Body of pancreas (tissue), 4 donors: ENCODE measurements at places on chromosomes 7 and 10.

DNA sequence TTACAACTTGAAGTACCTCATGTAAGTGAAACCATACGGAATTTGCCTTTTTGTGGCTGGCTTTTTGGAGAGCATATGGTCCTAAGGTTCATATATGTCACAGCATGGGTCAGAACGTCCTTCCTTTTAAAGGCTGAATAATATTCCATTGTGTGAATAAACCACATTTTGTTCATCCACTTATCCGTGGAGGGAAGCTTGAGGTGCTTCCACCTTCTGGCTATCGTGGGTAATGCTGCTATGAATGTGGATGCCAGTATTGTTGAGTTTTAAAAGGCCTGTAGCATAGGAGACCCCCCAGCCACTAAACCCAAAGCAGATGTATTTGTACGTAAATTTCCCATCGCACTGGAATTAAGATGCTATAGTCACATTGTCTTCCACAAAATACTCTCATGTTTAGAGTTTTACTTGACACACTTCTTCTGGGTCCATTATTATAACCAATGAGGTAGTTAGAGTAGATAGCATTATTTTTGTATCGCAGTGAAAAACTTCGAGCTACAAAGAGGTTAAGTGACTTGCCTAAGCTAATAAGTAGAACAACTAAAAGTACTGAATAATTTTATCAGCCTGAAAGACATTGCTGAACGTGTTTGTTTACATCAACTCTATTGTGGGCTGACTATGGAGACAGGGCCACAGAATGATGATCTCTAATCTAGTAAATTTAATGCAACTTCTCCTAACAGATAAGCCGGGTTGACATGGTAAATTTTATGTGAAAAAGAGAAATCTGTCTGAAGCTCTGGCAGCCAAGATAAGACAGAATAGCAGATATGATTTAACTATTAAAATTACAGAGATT, 183.0 kb upstream of the CTBP2 start:
- DNase-seq = no peak

DNA sequence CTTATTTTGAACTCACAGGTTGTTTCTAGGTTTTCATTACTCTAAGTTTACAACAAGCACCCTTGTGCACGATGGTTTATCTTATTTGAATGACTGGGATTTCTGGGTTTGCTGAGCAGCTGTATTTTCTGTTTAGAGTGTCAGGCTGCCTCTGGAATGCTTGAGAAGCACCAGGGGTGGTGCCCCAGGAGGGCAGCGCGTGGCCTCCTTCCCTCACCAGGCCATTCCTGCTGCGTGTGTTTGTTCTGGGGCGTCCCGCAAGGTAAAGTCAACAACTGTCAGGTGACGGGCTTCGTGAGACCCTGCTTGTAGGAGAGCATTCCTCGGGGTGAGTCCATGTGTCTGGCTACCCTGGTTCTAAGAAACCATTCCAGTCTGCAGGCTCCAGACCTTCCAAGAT, 54.9 kb downstream of the FAM171A1 start:
- peak; percentile 13 for DNase-seq

GRCh38 chr7:142584765-142585164, 164.5 kb upstream of the PRSS1 start:
- no peak for DNase-seq

DNA sequence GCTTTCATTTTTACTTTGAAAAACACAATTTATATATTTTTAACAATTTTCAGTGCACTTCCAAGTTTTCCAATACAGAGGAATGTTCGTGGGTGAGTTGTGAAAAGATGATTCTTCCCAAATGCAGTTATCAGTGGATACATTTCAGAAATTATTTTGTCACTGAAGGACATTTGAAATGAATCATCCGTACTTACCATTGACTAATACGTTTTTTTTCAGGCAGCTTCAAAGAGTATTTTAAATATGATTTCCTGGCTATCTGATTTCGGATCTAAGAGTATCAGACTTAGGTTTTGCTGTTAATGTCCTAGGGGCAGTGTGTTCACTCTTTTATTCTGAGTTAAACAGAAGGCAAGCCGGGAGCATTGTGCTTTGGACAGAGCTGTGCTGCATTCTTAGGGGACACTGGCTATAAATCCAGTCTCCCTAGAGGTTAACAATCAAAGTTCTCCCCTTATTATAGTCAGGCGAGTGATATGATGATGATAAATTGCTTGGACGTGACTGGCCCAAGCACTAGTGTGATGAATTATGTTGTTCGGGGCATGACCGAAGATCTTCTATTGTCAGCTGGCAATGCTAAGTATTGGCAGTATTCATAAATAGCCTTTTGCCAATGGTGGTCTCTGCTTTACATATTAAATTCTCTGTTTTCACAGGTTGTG, 4.5 kb downstream of the PTER start:
- DNase-seq = no peak

- DNase-seq = peak; percentile 51
Measured at GRCh38 chr7:90412458-90413184, 9.4 kb downstream of the CLDN12 start.

GRCh38 chr7:27073076-27073475, 22.7 kb downstream of the HOXA1 start:
- no peak for DNase-seq

DNA sequence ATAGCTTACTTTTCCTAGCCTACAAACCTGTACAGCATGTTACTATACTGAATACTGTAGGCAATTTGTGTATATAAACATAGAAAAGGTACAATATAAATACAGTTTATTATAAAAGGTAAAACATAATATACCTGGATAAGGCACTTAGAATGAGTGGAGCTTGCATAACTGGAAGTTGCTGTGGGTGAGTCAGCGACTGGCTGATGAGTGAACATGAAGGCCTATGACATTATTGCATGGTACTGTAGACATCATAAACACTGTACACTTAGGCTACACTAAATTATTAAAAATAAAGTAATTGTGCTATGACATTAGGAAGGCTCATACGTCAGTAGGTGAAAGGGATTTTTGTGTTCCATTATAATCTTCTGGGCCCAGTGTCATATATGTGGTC, 228.8 kb downstream of the HDAC9 start:
- DNase-seq = no peak

DNA sequence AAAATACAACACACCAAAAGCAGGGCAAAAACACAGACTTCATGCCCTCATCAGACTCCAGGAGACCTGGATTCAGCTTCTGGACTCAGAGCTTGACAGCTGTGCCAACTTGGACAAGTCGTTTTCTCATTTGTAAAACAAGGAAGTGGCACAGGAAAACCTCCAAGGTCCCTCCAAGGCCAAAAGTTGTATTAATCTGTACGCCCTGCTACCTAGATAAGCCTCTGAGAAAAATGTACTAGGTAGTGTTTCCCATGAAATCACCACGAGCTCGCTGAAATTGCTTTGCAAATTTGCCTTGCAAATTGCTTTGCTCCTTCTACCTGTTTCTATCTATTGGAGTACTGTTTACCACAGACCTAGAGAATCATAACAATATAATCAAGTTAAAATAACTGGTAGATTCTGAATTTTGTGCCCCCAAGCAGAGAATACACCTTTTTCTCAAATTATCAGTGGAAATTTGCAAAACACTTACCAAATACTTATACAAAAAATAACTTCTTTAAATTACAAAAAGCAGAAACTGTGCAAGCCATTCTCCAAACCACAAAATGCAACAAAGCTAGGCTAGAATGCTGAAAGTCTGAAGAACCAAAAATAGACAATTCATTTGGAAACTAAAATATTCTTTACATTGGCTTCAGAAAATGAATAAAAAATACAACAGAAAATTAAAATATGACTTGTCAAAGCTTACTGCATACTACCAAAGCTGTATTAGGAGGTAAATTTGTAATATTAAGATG, 158.1 kb upstream of the CHST15 start:
- peak; percentile 57 for DNase-seq

DNA sequence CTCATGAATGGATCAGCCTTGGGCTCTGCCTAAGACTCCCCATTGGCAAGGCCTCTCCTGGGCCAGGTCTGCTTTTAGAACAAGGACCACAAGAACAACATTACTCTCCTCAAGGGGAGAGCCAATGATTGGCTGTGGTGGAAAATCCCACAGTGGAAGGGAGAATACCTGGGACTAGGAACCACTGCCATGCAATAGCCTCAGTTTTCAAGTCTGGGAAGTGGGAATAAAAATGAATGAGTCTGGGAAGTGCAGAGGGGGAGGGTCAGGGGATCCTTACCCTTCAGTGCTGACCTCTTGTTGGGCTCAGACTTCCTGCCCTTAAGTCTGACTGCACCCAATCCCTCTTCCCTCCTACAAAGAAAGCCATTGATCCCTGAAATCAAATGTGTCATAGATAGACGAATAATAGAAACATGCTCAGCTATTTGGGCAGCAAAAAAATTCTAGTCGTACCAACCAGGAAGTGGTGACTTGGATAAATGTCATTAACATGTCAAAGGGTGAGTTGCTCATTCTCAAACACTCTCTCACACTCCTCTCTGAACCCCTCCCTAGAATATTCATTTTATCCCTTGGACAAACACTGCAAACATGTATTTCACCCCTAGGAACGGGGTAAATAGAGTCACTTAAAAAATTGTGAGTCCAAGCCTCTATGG, 123.6 kb downstream of the SH3PXD2A start:
- no peak for DNase-seq

- DNase-seq = no peak
Measured at GRCh38 chr10:126596472-126597016, 73.9 kb downstream of the C10orf90 start.

- no peak for DNase-seq
Measured at GRCh38 chr7:81902536-81902935, 132.7 kb upstream of the HGF start.

- DNase-seq = no peak
Measured at GRCh38 chr7:145474009-145474686, 638.3 kb upstream of the TPK1 start.

GRCh38 chr10:69878038-69878437, 76.3 kb downstream of the COL13A1 start:
- no peak for DNase-seq

DNA sequence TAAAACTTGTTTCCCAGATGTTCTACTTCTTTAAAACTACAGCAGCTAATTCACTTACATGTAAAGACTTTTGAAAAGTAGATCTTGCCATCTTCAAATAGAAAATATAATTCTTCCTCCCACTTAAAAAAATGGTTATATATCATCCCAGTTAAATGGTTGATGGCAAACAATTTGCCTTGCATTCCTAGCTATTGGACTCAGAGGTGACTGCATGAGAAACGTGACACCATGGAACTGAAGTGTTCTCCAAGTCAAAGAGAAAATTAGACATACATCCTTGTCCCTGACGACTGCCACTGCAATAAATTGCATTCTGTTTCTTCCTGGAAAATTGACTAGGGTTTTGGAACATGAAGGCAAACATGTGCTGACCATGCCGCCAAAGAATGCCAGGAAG, 95.0 kb upstream of the POM121L12 start:
- no peak for DNase-seq

DNA sequence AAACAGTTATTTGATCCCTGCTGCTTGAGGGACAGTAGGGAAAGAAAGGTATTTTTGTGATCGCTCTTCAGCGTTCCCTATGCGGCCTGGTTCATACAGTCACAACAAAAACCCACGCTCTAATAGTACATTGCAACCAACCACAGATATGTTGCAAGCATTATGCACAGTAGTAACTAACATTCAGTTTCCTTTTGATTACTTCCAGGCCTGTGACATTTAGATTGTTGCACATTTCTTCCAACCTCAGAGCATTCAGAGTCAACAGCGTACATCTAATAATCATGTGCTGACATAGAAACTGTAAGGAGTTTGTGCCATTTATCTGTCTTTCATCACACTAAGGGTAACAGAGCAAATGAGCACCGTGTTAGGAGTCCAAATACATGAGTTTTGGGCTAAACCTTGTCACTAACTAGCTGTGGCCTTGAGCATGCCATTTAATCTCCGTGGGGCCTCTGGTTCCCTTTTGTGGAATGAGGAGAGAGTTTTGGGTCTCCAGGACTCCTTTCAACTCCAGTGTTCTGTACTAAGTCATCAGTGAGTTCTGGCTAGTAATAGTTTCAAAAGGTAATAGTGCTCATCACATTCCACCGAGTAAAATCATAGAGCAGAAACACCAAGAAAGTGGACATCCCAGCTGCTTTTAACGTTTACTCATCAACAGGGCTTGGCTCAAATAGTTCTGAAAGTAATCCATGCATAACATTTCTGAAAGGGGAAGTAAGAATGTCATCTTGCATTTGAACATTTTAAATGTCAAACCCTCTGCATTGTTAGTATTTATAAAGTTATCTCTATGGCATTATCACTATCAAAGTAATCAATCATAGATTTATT, 99.0 kb upstream of the FZD1 start:
- no peak for DNase-seq

GRCh38 chr7:40221836-40222235, 87.0 kb downstream of the SUGCT start:
- peak; percentile 46 for DNase-seq

DNA sequence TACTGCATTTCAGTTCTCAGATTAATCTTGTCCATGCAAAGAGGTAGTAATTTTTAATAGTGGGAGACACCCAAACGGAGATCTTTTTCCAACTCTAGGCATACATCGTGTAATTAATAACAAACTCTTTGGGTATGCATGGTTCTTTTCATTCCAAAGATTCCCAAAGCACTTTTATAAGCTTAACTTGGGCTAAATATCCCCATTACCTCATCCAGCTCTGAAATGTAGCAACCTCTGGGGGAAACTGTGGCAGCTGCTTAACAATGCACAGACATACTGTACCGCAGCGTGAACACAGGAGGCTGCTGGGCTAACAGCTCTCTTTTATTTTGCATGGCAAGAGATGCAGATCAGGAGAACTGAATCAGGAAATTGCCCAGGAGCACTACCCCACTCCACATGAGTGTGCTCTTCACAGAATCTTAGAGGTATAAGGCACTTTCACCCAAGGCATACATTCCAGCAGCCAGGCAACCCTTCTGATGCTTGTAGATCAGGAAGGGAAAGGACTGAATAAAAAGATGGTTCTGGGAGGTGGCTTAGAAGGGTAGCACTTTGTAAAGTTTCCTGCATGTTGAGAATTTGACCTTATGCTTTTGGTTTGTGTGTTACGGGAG, 114.4 kb upstream of the GLI3 start:
- DNase-seq = no peak

- no peak for DNase-seq
Measured at GRCh38 chr7:40300146-40300670, 165.4 kb downstream of the SUGCT start.

- no peak for DNase-seq
Measured at GRCh38 chr7:151781161-151781845, 95.6 kb downstream of the PRKAG2 start.

DNA sequence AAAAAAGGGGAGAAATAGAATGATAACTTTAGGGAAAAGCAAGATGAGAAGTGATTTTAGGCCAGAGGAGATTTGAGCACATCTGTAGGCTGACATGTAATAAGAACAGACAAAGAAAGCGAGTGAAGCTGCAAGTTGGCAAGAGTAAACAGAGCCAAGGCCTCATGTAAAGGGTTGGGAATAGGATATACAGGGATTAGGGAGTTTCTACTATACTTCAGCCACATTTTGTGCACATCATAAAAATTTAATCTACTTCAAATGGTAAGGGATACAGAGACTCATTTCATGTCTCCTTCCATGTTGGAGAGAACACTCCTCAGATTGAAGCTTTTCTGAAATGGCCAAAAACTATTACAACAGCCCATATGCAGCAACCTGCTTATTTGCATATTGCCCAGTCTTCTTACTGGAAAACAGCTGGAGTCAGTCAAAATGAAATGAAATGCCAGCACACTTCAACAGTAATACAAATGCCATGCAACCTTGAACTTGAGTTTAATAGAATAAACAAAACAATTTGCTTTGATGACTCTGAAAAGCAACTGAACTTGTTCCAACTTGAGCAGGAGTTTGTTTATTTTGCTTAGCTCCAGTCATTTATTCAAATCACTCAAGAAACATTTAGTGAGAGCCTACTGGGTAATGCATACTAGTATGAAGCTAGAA, 49.9 kb downstream of the NRCAM start:
- no peak for DNase-seq
